ENCODE measurements at places on chromosomes 7 and 10.

GRCh38 chr10:110335314-110336064, 30.8 kb upstream of the SMNDC1 start:
- no peak for DNase-seq

- DNase-seq, result no peak
Observed at GRCh38 chr7:80699045-80699638, 60.7 kb downstream of the CD36 start.

GRCh38 chr7:143410521-143411004, 1.9 kb upstream of the EPHA1 start:
- DNase-seq, result no peak

DNA sequence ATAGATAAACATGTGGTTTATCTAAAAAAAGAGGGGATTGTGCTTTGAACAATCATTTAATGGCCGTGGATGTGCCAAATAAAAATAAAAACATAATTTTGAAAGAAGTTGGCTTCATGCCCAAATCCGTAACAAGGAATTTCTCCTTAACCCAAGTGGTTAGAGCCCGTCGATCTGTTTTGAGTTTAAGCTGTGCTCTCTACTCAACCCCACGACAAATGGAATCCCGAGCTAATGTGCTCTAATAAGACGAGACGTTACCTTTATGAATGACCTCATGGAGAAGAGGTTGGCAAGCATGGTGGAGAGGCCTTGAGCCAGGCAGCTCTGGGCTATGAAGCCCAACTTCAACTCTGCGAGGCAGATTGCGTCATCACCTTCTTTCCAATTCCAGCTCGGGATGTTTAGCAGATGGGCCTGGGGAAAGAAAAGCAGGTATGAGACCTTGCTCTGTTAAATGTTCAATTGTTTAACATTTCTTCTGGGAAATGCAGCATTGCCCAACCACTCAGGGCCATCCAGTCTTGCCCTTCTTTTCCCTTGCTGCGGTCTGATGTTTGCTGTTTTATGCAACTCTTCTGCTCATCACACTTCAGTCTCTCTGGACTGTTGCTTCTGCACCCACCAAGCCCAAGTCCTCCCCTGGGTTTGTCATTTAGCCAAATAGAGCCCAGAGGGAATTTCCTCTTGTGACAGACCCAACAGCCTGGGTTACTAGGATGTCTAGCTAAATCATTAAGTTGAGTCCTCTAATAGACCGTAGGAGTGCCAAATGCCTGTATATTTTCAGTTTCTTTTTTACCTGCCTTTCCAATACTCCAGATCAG, 564.6 kb downstream of the KCNMA1 start:
- DNase-seq, result no peak

- DNase-seq, result no peak
Observed at GRCh38 chr7:11681461-11681860, 150.5 kb downstream of the THSD7A start.

DNA sequence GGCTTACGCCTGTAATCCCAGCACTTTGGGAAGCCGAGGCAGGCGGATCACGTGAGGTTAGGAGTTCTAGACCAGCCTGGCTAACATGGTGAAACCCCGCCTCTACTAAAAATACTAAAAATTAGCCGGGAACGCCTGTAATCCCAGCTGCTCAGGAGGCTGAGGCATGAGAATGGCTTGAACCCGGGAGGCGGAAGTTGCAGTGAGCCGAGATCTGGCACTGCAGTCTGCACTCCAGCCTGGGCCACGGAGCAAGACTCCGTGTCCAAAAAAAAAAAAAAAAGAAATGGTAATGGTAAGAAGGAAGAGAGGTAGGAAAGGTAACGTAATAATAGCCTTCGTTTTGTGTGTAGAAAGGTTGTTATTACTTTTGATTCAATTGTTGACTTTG, 1.2 kb downstream of the HSPA14 start:
- DNase-seq, result no peak

GRCh38 chr7:116197360-116197759, 13.0 kb upstream of the TES start:
- no peak for DNase-seq

DNA sequence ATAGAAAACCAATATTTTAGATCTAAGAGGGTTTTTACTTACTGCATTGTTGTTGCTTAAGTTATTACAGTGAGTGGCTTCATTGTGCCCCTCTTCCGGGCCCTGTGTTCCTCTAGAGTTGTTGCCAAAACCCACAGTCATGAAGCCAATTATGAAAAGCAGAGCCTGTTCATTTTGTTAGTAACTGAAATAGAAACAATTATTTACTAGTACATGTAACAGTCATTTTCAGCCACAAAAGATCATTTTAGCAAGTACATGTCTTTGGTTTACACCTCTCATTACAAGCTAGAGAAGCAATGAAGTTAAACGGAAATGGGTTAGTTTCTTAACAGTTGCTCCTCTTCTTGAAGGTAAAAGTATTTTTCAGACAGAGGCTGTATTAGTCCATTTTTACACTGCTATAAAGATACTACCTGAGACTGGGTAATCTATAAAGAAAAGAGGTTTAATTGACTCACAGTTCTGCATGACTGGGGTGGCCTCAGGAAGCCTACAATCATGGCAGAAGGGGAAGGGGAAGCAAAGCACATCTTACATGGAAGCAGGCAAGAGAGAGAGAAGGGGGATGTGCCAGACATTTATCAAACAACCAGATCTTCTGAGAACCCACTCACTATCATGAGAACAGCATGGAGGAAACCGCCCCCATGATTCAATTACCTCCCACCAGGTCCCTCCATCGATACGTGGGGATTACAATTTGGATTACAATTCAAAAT, 380.5 kb downstream of the SFMBT2 start:
- no peak for DNase-seq

DNA sequence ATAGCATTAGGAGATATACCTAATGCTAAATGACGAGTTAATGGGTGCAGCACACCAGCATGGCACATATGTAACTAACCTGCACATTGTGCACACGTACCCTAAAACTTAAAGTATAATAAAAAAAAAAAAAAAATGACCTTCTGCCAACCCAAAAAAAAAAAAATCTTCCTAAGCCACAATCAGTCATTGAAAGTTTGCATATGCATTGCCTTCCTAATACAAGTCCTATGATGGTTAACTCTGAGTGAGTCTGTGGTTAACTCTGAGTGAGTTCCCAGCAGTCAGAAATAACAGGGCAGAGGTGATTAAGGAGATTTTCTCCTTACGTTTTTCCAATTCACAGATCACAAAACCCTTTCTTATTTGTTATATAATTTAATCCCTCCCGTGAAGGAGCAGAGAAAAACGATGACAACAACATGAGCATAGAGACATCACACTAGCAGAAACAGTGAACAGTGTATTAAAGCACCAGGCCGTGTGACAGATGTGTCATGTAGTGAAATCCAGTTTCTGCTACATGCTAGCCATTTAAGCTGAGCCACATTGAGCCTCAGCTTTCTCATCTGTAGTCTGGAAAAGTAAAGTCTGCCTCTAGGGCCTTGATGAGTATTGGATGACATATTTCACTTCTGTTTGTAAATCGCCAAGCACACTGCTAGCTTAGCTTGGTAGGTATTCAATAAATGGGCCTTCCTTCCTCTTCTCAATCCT, 7.4 kb upstream of the RNF148 start:
- no peak for DNase-seq

DNA sequence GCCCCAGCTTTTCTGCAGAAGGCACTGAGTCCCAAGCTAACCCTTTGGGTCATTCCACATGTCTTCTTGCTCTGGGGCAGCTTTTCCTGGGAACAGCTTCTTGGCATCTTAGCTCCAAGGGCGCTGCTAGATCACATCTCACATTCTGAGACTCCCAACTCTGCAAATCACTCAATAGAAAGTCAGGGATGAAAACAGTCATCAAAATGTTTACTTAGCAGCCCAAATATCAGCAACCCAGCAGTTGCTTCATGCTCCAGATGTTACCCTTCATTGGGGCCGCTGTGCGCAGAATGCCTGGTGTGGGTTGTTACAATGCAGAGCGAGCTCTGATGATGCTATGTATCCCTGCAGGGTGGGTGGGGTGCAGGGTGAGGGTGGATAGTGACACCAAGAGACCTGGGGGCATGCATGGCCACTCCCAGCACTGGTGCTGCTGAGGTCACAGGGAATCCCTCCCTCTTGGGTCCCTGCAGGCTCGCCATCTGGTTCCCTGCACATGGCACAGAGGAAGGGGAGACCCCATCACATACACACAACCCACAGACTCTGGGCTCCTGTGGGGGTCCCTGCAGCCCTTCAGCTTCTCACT, 19.0 kb downstream of the WDFY4 start:
- no peak for DNase-seq

DNA sequence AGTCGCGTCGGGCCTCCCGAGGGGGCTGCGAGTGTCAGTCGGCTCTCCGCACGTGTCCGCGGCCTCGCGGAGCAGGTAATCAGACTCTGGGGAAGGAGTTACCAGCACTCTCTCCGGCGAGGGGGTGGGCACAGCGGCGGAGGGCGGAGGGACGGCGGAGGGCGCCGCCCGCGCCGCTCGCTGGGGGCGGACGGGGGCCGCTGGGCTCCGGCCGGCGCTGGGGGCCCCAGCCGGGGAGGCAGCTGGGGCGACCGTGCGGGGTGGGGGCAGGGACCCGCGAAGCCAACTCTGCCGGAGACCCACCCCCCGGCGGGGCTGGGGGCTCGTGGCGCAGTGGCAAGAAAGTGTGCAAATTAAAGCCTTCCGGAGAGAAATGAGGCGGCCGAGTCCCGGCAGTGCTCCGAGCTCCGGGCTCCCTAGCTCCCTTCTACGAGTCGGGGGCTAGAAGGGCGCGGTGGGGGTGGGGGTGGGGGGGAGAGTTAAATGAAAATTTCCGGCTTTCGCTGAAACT, at the start of gene CDK6:
Gene CDK6, minus strand, starts transcription at position 85 of the 511 bp plus-strand sequence. CDS start 3,250 bp downstream, outside the sequence.
- DNase-seq, result no peak

DNA sequence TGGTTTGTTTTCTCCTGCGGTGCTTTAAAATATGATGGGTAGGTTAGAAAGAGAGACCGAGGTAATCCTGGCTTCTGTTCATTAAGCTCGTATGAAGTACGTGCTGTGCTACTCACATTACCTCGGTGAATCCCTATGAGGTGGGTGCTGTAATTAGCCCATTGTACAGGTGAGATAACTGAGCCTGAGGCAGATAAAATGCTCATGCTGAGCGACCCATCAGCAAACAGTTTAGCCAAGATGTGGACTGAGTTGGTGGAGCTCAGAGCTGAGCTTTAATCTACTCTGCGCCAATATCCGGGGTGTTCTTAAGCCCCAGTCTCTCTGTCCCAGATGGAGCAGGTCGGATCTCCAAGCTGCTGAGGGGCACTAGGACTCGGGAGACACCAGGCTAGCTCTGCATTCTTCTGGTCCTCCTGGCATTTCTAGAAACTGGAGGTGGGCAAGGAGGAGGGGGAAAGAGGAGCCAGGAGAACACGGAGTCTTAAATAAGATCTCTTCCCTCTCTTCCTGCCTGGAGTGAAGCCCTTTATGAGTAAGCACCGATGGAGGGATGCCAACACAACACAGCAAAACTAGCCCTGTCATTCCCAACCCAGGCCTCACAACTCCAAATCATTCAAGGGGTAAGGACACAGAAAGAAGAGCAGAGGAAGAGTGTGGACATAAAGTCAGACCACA, 458.5 kb downstream of the KCNMA1 start:
- no peak for DNase-seq

GRCh38 chr10:85510682-85511081, 855.9 kb downstream of the GRID1 start:
- no peak for DNase-seq

DNA sequence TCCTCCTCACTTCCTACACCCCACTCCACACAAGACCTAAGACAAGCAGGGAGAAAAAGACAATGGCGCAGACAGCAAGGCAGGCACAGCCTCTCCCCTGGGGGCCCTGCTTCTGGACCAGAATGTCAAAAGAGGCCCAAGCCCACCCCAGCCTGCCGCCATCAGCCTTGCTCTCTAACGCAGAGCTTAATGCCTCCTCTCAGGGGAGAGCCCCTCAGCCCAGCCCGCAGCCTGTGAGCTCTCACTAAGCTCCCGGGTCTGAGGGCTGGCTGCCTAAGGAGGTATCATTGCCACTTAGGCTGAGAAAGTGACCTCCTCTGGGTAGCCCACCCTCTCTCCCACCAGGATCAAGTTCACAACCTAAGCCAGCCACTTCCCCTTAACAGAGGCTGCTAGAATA, 16.7 kb downstream of the SLIT1 start:
- no peak for DNase-seq

Data from esophagus squamous epithelium (tissue), 5 donors.